Hypothalamus (tissue), 51 donors: ENCODE measurements at places on chromosomes 1 and 21.

GRCh38 chr21:25326181-25326580 is 281.1 kb downstream of the MRPL39 start:
- no peak for DNase-seq

GRCh38 chr1:1397839-1398523 is 1.2 kb downstream of the CCNL2 start:
- DNase-seq, result no peak

GRCh38 chr1:157819896-157820295 is at the start of gene FCRL1:
TSS of gene FCRL1 (minus strand) at chr1:157820120. CDS start at chr1:157820037, 83 bp downstream.
- DNase-seq, result no peak

DNA sequence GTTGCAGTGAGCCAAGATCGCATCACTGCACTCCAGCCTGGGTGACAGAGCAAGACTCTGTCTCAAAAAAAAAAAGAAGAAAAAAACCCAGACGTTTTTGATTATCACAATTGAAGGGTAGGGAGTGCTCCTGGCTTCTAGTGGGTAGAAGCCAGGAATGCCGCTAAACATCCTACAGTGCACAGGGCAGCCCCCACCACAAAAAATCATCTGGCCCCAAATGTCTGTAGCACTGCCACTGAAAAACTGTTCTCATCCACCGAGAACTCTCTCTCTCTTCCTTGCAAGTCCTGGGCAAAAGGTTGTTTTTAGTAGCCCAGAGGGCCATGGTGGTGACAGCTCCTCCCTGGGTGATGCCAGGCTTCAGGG is 35.6 kb upstream of the GPR157 start:
- DNase-seq, result no peak

GRCh38 chr1:153359241-153359640 is 1.6 kb downstream of the S100A9 start:
- no peak for DNase-seq

GRCh38 chr1:157910270-157910669 is 68.7 kb upstream of the CD5L start:
- no peak for DNase-seq

- DNase-seq, result no peak
Observed at GRCh38 chr1:234731569-234732085, 121.6 kb upstream of the IRF2BP2 start.

GRCh38 chr1:51636764-51637522 is 20.1 kb downstream of the OSBPL9 start:
- no peak for DNase-seq

GRCh38 chr1:234608911-234609690 is 877 bp downstream of the IRF2BP2 start:
- DNase-seq, result no peak

DNA sequence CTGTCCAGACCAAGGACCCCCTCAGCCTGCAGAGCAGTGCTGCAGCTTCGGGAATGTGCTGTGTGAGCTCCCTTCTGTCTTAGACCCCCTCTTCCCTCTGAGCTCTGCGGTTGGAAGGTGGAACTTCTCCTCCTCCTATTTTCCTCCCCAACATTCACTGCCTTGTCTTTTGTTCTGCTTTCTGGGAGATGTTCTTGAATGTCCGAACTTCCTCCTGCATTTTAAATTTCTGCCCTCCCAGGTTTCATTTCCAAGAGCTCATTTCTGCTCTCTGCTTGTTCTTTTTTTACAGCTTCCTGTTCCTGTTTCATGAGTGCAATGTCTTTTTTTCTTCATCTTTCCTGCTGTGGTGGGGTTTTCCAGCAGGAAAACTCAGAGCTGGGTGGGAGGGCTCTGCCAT is 29.3 kb downstream of the RRP1 start:
- DNase-seq, result no peak

DNA sequence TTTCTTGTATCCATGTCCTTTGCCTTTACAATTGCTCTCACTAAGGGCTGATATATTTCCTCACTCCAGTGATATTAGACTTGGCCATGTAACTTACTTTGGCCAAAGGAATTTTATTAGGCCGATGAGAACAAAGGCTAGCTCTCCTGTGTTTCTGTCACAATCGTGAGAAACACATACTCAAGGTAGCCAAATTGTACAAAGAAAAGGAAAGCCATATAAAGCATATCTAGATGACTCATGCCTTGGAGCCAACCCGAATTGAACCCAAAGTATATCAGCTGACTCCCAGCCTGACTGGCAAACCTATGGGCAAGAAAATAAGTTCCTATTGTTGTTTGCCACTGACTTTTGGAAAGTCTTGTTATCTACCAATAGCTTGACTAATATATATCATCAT is 371.7 kb upstream of the LRRC7 start:
- no peak for DNase-seq

DNA sequence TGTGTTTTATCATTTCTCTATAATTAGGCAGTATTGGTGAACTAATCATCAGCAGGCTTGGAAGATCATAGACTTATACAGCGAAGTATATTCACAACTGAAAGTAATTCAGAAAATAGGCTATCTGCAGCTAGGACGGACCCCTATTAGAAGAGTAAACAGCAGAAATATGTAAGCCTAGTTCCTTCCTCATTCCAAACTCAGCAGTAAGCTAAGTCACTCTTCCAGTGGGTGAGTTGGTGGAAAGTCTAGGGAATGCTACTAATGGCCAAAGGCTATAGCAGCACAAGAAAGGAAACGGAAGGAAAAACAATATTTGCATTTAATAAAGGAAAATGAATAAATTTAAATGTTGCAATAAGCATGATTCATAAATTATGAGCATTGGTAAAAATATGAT is 918.1 kb upstream of the TMPRSS15 start:
- DNase-seq, result no peak

GRCh38 chr1:176795929-176796328 is 333.0 kb downstream of the PAPPA2 start:
- no peak for DNase-seq

DNA sequence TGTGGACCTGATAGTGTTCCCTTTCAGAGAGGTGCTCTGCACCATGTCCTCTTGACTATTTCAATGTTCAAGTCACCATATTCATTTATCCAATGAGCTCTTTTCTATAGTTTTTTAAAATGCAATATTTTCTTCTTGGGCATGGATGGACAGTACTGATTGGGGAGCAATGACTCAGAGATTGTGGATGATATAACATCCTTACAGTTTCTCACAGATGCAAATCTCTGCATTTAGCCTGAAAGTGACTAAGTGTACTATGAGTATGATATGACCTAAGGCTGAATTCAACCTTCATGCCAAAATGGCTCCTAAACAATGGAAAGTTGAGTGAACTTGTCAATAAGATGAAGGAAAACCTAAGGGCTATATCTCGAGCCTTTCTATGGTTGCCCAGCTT is 36.5 kb downstream of the C4BPA start:
- no peak for DNase-seq
